NCI-H1436 (cell line): ENCODE measurements at places on chromosomes 3 and 15.

GRCh38 chr15:31262901-31263671 is 63.5 kb upstream of the KLF13 start:
- DNase-seq, result no peak

GRCh38 chr15:94503293-94503692 is 271.9 kb downstream of the MCTP2 start:
- DNase-seq, result no peak

DNA sequence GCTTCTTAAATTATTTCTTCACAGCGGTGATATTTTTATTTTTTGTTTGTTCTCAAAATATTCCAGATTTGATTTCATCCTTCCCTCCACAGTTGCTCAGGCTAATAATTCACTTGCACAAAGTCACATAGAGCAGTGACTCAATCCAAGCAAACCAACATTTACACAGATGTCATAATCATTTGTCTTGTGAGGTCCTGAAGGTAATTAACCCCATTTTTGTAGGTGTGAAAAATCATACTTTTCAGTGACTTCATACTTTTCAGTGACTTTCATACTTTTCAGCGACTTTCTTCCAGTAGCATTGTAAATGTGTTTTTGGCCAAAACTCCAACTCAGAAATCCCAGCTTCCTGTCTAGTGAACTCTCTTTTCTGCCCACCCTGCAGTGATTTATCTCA is 32.1 kb downstream of the CD200 start:
- DNase-seq, result no peak

- no peak for DNase-seq
Measured at GRCh38 chr3:120193554-120193953, 91.5 kb downstream of the GPR156 start.

DNA sequence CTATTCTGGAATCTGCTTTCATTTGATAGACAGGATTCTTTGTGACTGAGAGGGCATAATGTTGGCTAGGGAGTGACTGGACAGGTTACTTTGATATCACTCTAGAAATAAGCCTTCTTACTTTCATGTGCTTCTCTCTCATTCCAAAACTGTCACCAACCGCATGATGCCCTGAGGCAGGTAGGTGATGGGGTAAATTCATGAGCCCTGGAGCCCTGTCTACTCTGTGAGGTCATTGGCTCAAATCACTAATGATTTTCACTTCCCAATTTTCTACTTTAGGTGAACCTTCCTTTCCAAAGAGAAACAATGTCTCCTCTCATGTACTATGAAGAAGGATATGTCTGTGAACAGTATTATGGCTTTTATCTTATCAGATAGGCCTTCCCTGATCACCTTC is 596.7 kb downstream of the TUSC7 start:
- DNase-seq, result no peak

DNA sequence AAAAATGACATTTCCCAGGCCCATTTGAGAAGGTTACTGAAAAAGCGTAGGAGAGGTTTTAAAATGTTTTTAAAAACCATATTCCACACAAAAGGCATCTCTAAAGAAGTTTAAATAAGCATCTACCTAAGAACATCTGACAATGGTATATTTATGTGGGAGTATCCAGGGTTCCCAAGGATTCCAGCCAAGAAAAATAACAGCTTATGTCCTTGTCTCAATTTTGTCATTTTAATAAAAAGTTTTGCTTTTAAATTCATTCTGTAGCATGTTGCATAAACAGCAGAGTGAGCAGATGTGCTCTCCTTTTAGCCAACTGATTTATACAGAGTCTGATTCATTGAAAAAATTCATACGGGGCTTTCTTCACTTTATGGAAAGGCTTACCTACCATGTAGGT is 129.9 kb downstream of the LRRC3B start:
- no peak for DNase-seq

GRCh38 chr3:156176048-156176447 is 55.7 kb downstream of the KCNAB1 start:
- DNase-seq, result no peak

- no peak for DNase-seq
Measured at GRCh38 chr3:103052236-103052830, 617.5 kb downstream of the ZPLD1 start.

DNA sequence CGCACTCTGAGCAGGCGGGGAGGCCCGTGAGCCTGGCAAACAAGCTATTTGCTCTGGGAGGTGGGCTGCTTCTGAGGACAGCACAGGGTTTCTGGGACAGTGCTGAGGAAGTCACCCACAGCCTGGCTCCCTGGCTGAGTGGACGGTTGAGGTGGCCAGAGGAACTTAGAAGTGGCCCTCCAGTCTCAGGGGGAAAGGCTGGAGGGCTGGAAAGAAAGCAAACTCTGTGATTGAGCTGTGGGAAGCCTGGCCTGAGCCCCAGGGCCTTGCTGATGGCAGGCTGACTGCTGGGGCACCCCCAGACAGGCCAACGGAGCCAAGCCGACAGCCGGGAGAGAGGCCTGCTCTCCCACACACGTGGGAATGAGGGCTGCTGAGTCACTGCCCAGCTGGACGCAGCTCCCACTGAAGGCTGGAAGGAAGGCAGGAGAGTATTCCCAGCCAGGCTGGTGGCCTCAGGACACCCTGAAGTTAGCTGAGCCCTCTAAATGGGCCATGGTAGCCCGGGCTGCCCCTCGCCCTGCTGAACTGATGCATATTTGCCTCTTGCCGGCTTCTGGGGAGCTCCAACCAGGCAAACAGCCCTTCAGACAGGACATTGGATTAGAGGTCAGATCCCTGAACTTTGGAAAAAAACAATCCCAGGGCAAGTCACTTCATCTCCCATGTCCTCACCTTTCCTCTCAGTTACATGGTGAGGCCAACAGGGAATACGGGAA is 98.0 kb upstream of the TLE3 start:
- DNase-seq, result no peak

DNA sequence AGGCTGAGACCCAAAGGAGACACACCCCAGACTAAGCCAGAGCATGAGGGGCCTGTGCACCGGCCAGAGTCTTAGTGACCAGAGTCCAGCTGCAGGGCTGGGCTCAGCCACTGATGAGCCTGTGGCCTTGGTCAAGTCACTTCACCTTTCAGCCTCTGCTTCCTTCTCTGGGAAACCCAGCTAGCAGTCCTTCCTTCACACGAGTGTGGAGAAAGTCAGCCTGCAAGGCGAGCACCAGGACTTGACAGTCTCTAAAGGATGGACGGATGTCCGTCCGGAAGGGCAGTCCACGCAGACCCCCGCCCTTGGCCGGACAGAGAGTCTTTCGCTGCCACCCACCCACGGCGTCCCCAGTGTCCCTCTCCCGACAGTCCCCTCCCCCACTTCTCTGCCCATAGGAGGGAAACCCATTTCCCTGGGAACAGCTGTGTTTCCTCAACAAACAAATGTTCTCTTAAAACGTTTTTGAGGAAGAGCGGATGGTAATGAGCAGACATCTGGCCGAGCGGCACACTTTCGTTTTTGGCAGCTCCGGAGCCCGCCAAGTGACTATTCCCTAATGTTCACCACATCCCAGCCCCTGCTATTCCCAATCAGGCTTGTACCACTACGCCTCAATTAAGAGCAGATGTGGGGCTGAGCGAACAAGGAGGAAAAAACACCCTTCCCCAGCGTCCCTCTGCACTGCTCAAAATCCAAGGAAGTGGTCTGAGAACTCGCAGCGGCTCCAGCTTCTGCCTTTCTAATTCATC is 129.1 kb upstream of the SMAD3 start:
- no peak for DNase-seq

- DNase-seq, result no peak
Measured at GRCh38 chr15:31262143-31262530, 64.5 kb upstream of the KLF13 start.

DNA sequence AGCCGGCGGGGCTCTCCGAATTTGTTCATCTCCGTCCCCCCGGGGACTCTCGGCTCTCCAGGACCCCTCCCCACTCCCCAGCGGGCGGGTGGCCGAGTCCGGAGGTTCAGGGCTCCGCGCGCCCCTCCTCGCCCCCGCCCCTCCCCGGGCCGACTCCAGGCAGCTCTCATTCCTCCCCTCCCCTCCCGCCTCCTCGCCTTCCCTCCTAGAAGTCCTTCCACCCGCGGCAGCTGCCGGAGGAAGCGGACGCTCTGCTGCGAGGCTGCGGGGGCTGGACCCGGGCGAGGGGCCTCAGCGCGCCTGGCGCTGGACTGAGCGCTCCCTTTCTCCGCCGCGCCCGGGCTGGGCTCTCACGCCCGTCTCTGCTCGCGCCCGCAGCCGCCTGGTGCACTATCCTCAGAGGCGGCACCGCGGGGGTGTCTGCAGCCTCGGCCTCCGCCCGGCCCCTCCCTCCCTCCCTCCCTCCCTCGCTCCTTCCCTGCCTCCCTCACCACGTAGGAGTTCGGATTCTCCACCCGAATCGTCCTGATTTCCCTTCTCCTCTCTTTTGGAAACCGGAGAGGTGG is at the start of gene ROBO2:
TSS of gene ROBO2 (plus strand) at position 494 of the 566 bp plus-strand sequence. CDS start 687 bp downstream, outside the sequence.
- DNase-seq, result no peak

GRCh38 chr3:29822071-29822470 is 541.2 kb downstream of the RBMS3 start:
- no peak for DNase-seq

DNA sequence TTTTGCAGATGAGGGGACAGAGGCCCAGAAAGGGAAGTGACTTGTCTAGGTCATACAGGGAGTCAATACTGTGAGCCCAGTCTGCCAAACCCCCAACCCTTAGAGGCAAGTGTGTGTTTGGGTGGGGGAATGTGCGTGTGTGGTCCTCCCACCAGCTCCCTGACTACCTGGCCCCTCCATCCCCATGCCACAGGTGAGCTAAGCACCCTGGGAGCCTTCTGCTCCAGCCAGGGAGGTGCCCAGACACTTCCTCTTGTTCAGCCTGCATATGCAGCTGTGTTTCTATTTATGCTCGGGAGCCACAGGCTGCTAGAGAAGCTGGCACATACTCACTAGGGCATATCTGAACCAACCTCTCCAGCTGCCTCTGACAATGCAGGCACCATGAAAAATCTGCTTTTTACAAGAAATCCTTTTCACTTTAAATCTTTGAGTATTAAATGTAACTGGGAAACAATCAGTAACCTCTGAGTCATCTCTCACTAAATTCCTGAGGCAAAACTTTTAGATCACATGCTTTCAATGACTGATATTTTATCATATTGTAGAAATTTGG is 20.7 kb downstream of the TBC1D2B start:
- DNase-seq, result no peak

DNA sequence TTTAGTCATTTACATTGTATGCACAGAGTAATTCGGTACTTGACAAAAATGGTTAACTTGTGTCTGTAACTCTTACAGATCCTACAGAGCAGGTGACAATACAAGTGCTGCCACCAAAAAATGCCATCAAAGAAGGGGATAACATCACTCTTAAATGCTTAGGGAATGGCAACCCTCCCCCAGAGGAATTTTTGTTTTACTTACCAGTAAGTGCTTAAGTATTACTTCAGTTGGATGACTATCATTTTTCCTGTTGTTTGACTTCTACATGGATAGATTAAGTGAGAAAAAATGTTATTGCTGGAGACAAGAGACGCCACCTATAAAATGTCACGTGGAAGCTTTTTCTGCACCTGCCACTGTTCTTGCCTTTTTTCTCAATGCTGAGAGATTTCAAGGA is 173.2 kb downstream of the ALCAM start:
- peak; percentile 94 for DNase-seq

GRCh38 chr3:99868311-99868646 is 50.6 kb downstream of the CMSS1 start:
- DNase-seq, result peak; percentile 11

GRCh38 chr3:24377218-24377993 is 117.2 kb downstream of the THRB start:
- no peak for DNase-seq

GRCh38 chr3:128806588-128806987 is 72.8 kb upstream of the ACAD9 start:
- DNase-seq, result no peak

DNA sequence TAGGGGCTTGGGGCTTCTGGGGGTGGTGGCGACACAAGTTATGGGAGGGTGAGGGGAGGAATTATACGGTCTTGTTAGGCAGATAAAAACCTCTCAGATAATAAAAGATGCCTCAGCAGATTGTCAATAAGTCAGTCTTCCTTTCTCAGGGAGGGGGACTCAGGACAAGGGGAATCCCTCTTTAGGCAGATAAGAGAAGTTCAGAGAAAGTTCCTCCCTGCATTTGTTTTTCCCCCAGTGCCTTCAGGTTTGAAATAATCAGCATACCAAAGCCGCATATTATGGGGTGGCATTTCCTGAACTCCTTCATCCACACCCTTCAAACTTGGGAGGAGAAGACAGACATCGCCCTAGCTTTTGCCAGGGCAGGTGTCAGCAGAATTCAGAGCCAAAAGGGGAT is 8.5 kb downstream of the PPCDC start:
- no peak for DNase-seq

GRCh38 chr15:28058082-28058481 is 41.0 kb downstream of the OCA2 start:
- DNase-seq, result no peak

GRCh38 chr3:148763986-148764935 is 63.4 kb upstream of the CPB1 start:
- DNase-seq, result no peak

GRCh38 chr3:3699816-3700633 is 99.2 kb upstream of the LRRN1 start:
- DNase-seq, result no peak

DNA sequence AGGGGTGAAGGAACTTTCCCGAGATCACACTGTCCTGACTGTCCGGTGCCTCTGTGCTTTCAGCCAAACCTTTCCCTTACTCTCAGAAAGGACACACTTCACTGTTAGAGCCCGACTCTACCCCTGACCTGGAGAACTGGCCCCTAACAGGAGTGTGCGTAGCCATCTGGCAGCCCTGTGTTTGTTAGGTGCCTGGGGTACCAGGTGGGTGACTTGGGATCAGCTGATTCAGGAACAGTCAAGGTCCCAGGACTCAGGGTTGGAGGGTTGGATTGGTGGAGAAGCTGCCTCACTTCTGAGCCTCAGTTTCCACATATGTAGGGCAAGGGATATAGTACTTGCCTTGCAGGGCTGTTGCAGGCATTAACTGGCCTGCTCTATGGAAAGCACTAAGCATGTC is 98.3 kb upstream of the SLC6A11 start:
- no peak for DNase-seq

- DNase-seq, result no peak
Measured at GRCh38 chr15:39582286-39582976, 1.6 kb downstream of the THBS1 start.

- no peak for DNase-seq
Measured at GRCh38 chr15:72331021-72331420, 11.1 kb upstream of the CELF6 start.

- DNase-seq, result no peak
Measured at GRCh38 chr3:187746059-187746441, 782 bp upstream of the BCL6 start.

DNA sequence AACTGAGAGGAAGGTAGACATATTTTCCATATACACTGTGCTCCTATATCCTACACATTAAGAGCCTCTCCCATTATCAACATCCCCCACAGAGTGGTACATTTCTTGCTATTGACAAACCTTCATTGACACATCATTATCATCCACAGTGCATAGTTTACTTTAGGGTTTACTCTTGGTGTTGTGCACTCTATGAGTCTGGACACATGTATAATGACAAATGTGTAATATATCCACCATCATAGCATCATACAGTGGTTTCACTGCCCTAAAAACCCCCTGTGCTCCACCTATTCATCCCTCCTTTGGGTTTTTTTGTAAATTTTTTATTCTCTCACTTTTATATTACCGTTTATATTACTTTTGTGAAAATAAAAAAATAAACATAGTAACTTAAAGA is 22.2 kb upstream of the CLDN18 start:
- no peak for DNase-seq
